ENCODE measurements at places on chromosomes 7 and 10.

- no peak for DNase-seq
Measured at GRCh38 chr10:73552819-73553715, 38.1 kb downstream of the USP54 start.

- DNase-seq: no peak
Measured at GRCh38 chr7:80941208-80941758, 22.4 kb upstream of the SEMA3C start.

- DNase-seq: no peak
Measured at GRCh38 chr7:139731802-139732470, 45.9 kb downstream of the HIPK2 start.

DNA sequence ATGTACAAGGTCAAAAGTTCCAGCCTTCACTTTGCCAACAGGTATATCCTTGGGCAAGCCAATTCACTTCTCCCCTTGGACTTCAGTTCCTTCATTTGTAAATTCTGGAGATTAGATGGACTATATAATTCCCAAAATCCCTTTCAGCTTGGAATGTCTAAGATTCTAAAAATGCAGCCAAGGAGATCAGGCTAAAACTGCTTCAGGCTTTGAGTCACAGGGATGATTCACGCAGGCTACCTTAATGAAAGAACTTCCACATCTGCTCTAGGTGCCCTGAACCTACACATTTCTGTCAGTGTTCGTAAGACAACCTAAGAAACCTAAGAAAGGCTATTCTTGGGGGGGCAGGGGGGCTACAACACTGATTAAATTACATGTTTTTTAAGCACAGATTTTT lies 7.1 kb downstream of the CPVL start:
- no peak for DNase-seq

Data from glomerular endothelial cell (primary cell).